NCI-H146 (cell line): ENCODE measurements at places on chromosomes 3 and 15.

DNA sequence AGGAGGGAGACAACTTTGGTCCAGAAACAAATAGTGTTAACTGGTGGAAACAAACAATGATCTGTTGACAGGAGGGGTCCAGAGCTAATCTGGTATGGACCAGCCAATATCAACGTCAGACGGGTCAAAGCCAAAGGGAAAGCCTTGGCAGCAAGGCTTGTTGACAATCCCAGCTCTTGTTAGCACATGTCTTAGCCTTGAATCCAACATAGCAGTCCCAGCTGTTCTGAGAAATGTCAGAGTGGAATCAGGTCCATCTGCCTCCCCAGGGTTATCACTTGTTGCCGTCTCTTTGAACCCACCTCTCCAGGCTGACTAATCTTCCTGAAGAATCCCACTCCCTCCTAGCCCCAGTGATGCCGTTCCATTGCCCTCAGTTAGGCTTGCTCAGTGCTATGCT, 404.6 kb upstream of the MCTP2 start:
- no peak for DNase-seq

GRCh38 chr15:34606131-34606530, 22.7 kb upstream of the GOLGA8B start:
- DNase-seq, result no peak

DNA sequence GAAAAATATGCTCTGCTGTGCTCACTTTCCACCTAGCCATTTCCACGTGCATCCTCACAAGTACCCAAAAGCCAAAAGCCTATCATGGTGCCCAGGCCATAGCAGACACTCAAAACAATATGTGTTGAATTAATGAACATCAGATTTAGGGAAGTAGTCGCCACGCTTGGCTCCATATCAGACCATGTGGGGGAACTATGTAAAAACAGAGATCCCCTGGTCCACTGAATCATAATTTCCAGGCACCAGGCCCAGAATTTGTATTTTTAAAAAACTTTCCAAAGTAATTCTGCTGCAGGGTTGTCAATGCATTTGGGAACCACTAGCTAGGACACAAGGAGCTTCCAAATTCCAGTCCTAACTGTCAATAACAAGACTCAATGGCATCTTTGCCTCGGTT, 77.3 kb downstream of the CNTN3 start:
- no peak for DNase-seq

- no peak for DNase-seq
Measured at GRCh38 chr3:9582332-9582731, 28.7 kb upstream of the LHFPL4 start.

- no peak for DNase-seq
Measured at GRCh38 chr15:24862726-24863521, 91.9 kb upstream of the SNRPN start.

- DNase-seq, result no peak
Measured at GRCh38 chr3:195133462-195133861, 137.5 kb downstream of the XXYLT1 start.

- DNase-seq, result peak; percentile 66
Measured at GRCh38 chr3:56917361-56918110, 115.8 kb upstream of the ARHGEF3 start.

GRCh38 chr15:82566690-82567089, 26.4 kb upstream of the RPS17 start:
- no peak for DNase-seq

DNA sequence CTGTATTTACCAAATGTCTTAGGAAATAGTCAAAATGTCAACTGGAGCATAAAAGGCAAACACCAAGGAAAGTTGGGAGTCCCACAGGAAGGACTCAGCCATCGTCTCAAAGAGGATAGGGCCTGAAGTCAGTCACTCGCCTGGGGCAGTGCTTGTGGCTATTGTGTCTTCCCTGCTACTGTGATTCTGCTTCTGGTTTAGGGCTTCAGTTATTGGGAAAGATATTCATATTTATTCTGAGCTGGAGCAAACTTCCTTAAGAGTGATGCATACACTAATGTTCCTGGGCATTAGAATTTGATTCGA, 118.1 kb downstream of the EDEM1 start:
- DNase-seq, result no peak

DNA sequence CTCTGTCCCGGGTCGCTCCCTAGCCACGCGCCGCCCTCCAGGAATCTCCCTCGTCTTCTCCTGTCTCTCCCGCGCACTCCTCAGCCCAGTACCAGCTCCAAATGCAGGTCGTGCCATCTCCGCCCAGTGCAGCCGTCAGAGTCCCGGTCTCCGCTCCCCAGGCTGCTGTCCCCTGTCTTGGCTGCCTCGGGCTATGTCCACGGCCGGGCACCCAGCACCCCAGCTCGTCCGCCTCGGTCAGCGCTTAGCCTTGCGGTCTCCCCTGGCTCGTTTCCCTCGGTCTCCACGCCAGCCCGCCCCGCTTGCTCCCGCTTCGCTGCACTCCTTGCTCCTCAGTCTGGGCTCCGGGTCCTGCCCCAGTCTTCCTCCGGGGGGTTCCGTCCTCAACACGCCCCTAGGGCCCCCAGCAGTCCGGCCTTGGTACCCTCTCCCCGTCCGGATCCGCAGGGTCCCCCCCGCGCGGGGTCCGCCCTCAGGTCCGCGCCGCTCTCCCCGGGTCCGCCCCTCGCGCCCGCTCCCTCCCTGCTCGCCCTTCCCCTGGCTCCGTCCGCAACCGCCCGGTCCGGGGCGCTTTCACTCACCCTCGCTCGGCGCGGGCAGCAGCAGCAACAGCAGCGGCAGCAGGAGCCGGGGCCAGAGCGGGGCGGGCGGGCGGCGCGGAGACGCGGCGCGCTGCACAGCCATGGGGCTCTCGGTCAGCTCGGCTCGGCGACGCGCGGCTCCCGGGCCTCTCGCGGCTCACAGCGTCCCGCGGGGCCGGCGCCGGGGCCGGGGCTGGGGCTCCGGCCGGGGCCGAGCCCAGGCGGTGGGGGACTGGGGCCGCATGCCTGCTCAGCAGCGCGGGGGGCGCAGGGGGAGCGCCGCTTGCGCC, 462 bp downstream of the IGDCC3 start:
- DNase-seq, result peak; percentile 38

GRCh38 chr3:105661461-105661860, 207.4 kb downstream of the CBLB start:
- peak; percentile 52 for DNase-seq

GRCh38 chr3:24401811-24402185, 92.9 kb downstream of the THRB start:
- no peak for DNase-seq

- DNase-seq, result no peak
Measured at GRCh38 chr3:88168171-88168570, 18.4 kb downstream of the C3orf38 start.

DNA sequence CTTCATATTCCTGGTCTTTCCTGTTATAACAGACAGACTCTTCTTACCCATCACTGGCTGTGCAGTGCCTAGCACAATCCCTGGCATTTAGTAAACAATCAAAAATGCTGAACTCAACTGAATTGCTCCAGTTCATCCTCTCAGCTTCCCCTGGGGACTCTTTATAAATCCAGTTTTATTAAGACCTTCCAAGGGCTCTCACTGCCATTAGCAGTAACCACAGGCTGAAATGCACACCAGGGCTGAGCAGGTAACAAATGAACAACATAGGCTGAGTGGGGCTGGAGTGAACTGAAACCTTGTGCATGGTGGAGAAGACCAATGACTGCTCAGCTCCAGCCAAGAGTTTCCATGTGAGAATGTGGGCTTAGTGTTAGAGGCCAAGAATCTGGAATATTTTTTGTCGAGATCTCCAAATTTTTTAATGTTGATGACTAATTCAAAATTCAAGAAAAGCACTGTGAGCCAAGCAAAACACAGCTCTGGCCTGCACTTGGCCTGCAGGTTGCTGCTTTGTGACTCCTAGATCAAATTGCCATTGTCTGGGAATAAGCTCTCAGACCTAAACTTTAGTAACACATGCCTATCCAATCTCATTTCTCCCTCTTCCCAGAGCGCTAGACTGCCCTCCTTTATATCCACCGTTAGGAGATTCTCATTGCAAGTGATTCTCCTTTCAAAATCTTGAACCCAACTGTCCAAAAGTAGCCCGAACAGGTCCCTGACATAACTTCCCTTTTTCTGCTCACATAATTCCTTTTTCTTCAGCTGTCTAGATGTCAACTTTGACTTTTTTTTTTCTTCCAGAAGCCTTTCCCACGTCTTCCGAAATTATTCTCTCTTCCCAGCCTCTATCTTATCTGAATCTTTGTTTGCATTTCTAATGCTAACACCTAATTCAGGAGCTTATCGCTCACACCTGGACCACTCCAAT, 7.4 kb downstream of the SQOR start:
- no peak for DNase-seq

- no peak for DNase-seq
Measured at GRCh38 chr3:71708476-71709105, 16.6 kb downstream of the EIF4E3 start.

DNA sequence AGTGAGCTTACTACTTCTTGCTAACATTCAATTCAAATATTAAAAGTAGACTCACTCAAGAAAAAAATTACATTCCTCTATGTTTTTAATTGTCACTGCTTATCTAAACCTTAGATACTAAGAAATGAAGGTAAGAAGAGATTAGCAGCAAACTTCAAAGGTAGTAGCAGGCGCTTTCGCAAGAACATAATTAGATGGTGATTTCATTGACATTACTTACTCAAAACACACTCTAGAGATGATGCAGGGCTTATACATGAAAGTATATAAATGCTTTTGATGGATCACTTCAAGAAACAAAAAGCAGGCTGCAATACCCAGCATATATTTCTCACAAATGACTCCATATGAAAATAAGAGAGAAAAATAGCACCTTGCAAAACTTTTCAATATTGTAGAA, 86.8 kb downstream of the FSIP1 start:
- DNase-seq, result no peak

DNA sequence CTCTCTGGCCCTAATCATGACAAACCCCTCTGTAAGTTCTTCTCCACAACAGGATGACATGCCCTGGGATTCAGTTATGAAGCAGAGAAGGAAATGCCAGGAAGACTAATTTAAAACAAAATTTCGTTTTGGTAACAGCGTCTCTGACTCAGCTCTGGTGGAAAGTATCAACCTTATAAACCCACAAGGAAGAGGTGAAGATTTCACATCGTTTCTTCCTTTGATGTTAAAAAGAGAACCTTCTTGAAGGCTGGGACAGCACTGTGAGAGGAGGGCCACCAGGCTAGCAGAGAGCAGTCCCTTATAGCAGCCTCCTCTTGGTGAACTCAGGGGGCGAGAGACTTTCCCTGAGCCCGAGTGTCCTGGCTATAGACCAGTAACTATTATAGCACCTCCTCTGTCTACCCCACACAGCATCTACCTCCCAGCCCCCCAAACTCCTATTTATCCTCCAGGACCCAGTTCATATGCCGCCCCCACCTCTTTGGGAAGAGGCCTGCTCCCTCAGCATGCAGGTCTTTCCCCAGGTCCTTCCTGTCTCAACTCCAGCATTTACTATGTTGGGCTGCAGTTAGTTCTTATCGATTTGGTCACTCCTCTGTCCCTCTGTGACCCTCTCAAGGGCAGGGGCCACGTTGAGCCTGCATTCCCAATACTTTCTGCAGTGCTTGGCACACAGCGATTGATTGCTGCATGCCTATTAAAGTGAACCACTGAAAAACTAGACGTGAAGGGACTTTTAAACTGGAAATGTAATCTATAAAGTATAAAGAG, 321.5 kb upstream of the ICE2 start:
- DNase-seq, result no peak

- DNase-seq, result no peak
Measured at GRCh38 chr15:46489276-46489675, 854.4 kb downstream of the SQOR start.

DNA sequence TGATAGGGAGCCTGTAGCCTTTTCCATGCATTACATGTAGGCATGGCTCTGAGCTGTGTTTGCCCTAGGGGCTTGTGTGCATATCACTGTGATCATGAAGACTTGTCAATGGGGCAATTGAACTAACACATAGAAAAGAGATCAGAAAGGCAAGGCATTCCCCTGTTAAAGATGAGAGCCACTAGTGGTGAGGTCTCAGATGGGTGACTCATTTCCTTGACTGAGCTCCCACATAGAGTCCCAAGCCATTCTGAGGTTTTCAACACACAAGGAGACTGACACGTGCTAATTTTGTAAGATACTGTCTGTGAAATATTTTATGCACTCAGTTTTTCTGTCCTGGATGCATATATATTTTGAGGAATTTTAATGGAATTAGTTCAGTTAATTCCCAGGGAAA, 53.8 kb downstream of the SAMMSON start:
- no peak for DNase-seq

GRCh38 chr3:11591002-11591355, 52.7 kb downstream of the VGLL4 start:
- DNase-seq, result no peak

- no peak for DNase-seq
Measured at GRCh38 chr15:66735909-66736305, 33.9 kb downstream of the SMAD6 start.

DNA sequence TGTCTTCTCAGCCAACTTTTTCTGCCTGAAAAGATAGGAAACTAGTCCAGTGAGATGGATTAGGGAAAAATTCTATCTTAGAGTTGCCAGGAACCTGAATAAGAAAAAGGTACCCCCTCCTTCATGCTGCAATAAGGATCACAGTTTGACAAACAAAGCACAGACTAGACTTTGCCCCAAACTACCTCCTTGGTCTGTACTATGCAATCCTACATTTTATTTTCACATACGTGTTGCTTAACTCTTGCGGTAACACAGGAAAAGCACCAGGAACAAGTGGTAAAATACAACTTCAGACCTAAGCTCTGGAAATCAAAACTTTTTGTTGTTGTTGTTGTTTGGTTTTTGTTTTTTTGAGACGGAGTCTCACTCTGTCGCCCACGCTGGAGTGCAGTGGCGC, 11.3 kb upstream of the IL12A start:
- DNase-seq, result no peak

DNA sequence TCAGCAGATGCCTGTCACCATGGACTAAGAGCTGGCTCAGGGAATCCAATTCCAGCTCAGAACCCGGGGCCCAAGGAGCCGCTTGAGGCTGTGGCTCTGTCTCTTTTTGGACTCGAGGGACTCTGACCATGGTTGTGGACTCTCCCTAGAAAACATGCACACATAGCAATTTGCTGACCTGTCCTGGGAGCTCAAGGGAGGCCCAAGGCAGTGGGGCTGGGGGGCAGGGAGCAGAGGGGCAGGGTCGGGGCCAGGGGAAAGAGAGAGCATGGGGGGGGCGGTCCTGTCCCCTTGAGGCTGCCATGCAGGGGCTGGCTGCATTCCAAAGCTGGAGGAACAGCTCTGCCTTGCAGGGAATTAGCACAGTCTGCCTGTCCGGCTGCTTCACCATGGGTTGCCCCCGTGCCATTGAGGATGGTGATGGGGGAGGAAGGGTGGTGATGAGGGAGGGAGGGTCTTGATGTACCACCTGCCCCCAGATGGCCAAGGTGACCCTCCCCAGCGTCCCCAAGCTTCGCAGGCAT, 190.1 kb downstream of the GOLGA6L6 start:
- DNase-seq, result no peak

DNA sequence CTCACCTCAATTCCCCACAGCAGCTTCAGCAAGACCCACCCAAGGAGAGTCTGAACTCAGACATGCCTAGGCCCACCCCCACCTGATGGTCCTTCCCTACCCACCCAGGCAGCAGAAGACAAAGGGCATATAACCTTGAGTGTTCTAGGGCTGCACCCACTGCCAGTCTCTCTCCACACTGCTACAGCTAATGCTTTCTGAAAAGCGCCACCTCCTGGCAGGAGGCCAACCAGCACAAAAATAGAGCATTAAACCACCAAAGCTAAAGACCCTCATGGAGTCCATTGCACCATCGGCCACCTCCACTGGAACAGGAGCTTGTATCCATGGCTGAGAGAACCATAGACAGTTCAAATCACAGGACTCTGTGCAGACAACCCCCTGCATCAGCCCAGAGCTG, 11.3 kb upstream of the RPL39L start:
- DNase-seq, result peak; percentile 23
